NCI-H146 (cell line): ENCODE measurements at places on chromosomes 12 and 14.

DNA sequence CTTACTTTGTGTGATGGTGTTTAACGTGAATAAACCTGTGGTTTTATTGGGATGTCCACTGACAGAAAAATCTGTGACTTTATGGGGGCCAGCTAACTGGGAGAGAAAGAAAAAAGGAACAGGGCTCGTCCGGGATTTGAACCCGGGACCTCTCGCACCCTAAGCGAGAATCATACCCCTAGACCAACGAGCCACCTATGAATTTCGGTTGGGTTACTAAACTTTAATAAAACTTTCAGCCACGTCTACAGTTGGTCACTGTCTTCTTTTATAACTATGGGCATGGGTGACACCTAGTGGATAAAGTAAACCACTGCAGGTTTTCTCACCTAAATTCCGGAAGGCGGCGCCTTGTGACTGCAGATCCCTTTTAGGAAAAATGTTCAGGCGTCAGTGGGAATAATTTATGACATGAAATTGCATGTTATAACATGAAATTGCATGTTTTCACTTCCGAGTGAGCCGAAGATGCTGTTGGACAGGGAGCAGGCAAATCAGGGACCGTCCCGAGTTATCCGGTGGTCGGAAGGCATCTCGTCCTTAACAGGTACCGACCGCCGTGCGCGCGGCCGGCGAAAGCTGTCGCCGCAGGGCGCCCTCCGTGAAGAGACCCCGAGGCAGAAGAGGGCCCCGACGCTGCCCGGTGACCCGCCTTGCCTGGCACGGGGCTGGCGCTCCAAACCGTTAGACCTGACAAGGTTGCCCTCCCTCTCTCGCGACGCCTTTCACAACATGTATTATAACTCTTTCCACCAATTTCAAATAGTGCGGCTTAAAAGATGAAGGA is 18.2 kb upstream of the RNASE12 start:
- peak; percentile 74 for DNase-seq

DNA sequence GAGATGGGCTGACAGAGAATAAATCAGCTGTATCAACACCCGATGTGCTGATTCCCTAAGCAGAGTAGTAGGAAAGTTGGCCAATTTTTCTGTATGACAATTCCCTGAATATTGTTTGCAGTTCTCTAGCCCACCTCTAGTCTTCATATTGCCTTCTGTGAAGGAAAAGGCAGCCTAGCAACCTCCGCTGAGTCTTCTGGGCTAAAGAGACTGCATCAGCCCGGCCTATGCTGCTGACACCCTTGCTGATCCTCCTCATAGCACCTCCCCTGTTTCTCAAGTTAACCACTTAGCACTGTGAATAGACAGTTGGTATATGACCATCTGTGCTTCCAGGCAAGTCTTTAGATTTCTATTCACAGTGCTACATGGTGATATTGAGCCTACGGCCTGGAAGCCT is 161.1 kb upstream of the EGLN3 start:
- no peak for DNase-seq

DNA sequence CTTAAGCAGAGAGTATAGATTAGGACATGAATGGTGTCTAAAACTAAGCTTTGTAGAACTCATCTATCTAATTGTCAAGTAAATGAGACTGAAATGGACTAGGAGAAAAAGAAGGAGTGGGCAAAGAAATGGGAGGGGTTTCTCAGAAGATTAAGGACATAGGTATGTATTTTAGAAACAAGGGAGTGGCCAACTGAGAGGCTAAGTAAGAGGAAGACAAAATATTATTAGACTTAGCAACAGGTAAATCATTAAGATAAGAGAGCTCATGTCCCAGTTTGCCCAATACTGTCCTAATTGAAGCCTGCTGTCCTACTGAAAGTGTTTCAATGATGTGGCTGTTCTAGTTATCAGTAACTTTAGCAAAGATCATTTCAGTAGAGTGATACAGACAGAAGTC is 171.4 kb downstream of the KITLG start:
- DNase-seq = no peak

DNA sequence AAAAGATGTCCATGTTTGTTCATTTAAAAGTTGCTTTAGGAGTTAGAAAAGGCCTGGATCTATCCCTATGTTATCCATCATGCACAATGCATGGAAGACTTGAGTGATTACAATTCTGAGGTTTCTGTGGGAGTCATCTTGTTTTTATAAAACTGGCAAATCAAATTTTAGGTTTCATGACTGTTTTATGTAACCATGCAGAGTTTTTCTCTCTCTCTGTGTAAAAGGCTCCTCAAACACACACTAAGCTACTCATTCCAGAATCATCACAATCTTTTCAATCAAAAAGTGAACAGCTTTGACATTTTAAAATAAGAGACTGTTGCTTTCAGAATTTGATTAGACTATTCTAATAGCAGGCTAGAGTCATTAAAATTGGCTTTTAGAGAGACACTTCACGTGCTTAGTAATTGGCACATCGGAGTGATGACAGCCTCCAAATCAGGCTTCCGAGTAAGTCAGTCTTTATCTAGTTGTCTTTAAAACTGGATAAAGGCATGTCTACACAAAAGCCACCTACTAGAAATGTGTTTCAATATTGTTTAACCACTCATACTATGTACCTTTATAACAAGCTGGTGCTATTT is 31.9 kb downstream of the PRICKLE1 start:
- DNase-seq = no peak

- DNase-seq = no peak
Measured at GRCh38 chr12:94525951-94526350, 66.3 kb upstream of the CEP83 start.

GRCh38 chr12:24561411-24561871 is 387.5 kb downstream of the BCAT1 start:
- peak; percentile 13 for DNase-seq

- DNase-seq = no peak
Measured at GRCh38 chr14:89965839-89966238, 10.1 kb downstream of the TDP1 start.

DNA sequence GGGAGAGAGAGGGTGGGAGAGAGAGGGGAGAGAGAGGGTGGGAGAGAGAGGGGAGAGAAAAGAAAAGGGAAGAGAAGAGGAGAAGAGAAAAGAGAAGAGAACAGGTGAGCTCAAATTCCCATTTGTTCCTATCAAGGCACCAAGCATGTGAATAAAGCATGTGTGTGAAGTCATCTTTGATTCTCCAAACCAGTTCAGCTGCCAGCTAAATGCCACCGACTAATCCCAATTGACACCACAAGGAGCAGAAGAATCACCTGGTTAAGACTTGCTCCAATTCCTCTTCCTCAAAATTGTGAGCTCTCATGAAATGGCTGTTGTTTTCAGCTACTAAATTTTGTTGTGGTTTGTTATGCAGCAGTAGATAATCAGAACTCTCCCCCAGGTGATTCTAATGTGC is 188.9 kb downstream of the TMX1 start:
- no peak for DNase-seq

DNA sequence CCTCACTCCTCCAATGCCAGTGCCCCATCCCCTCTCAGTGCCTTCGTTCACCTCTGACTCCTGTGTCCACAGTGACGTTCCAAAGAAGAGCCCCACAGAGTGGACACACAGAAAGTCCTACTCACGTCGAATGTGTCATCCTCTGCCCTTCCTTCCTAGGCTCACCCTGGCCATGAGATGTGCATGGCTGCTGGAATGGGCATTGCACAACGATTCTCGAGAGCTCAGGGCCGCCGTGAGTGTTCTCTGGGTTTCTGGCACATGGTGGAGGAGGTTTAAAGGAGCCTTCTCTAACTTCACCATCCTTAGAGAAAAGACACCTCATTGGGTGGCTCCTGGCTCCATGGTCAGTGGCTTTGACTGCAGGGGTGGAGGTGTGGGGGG is 12.8 kb upstream of the CEP170B start:
- DNase-seq = no peak

DNA sequence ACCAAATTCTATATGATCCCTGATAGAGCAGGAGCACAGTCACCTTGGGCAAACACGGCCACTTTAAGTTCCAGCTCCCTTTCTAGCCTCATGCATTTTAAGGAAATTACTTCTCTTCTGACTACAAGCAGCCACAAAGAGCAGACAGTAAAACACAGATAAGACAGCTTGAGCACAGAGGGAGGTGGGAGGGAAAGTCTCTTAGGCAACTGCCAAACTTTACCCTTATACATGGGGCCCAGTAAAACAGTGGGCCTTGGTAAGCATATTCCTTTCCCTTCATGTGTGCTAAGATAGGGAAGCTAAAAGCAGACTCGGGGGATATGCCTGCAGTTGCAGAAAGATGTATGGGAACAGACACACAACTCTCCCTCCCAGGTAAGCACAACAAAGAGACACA is 235.9 kb downstream of the CPNE8 start:
- DNase-seq = no peak

DNA sequence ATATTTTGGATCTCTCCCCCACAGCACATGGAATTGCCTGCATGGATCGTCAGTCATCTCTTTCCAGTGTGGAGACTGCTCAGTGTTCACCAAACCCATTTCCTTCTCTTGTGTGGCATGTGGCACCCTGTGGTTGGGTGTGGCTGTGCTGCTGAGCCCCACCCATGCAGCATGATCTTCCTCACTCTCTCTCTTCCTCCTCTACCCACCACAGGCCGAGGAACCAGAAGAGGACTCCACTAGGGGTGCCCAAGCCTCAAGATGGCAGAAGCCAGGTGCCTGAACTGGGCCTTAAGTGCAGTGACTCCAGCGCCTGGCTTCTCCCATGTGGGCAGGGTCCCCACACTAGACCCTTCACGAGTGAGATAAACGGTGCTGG is 66.8 kb upstream of the GPR68 start:
- no peak for DNase-seq

DNA sequence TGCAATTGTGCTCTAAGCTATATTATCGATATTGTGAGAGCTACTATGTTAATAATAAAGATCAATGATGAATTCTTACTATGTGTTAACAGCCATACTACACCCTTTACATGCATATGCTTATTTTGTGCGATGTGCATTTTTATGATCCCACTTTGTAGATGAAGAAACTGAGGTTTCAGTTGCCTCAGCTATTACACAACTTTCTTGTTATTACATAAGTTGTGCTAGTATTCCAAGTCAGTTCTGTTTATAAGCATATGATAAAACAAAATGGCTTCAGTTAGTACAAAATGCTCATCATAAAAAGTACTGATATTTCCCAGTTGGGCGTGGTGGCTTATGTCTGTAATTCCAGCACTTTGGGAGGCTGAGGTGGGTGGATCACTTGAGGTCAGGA is 471.5 kb upstream of the DCN start:
- DNase-seq = no peak

GRCh38 chr12:109162551-109162950 is 46.2 kb downstream of the ACACB start:
- DNase-seq = no peak

DNA sequence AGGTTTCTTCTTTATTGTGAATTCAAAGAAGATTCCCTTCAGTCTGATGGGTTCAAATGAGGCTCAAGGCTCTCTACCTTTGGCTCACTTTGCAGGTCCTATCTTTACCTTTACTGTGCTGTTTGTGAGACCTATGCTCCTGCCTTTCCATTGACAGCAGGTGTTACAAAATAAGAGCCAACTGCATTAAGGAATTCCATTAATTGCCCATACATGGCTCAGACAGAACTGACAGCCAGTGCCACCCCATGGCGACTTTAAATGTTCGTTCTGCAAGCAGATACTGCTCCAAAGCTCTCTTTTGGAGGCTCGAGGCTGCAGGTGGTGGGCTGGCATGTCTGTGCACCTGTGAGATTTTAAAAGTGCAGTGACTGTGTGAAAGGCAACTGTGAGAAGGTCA is 44.7 kb downstream of the RBM19 start:
- no peak for DNase-seq

- no peak for DNase-seq
Measured at GRCh38 chr12:4833053-4833452, 76.7 kb upstream of the KCNA1 start.

DNA sequence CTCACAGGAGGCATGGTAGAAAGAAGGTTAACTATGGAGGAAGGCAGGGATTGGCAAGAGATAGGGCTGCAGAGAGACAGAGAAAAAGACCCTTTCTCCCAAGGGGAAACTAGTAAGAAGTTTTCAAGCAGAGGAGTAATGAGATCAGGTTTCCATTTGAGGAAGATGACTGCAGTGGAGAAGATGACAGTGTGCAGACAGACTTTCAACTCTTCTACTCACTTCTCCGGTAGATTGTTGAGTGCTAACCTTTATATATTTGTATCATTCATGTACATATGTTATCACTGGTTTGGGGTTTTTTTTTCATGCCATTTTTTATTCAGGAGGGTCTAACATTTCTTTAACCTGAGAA is 5.9 kb upstream of the B3GNT4 start:
- DNase-seq = no peak

- DNase-seq = no peak
Measured at GRCh38 chr14:72583316-72584272, 310.3 kb downstream of the DPF3 start.
